Common myeloid progenitor, CD34-positive (primary cell): ENCODE measurements at places on chromosomes 5 and 9.

DNA sequence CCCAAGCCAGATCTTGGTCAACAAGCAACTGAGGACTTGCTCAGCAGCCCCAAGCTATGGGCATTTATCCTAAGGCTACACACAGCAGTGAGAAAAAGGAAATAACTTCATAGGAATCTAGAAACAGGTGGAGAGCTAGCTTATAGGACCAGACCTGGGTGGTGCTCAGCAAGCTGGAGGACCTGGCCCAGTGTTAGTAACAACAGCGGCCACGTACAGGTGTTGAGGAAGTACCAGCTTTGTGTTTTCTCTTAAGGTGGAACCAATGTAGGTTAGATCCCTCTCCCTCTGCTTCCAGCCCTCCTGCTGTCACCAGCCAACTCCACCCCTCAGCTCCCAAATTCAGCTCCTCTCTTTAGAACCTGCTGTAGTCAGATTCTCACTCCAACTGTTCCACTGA lies 43.4 kb downstream of the IRF1 start:
- DNase-seq, result no peak

GRCh38 chr5:148740079-148740858 lies 85.9 kb upstream of the HTR4 start:
- no peak for DNase-seq

- DNase-seq, result no peak
Observed at GRCh38 chr9:34451545-34451944, 6.8 kb downstream of the FAM219A start.

- DNase-seq, result peak; percentile 6
Observed at GRCh38 chr9:95724253-95724991, 151.1 kb upstream of the ERCC6L2 start.

GRCh38 chr5:9439531-9440292 lies 106.2 kb downstream of the SEMA5A start:
- DNase-seq, result no peak

DNA sequence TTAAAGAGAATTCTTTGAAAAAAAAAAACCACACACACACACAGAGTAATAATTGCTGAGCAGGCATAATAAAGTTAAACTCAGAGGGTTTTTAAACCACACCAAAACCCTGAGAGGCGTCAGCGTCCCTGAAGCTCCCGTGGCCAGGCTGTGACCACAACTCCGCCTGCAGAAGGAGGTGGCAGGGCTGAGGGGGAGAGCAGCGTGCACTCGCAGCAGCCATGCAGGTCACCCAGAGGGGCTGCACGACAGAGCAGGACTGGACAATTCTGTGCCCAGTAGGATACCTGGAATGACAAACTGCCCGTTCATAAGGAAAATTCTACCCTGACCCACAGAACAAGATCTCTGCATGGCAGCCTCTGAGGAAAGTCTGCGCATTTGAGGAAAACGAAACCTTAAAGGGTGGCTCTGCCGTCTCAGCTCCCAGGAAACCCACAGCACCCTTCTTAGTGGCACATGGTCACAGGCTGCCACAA lies 44.0 kb downstream of the ROR2 start:
- peak; percentile 86 for DNase-seq

GRCh38 chr5:179679014-179679674 lies 1.7 kb downstream of the CBY3 start:
- peak; percentile 71 for DNase-seq

DNA sequence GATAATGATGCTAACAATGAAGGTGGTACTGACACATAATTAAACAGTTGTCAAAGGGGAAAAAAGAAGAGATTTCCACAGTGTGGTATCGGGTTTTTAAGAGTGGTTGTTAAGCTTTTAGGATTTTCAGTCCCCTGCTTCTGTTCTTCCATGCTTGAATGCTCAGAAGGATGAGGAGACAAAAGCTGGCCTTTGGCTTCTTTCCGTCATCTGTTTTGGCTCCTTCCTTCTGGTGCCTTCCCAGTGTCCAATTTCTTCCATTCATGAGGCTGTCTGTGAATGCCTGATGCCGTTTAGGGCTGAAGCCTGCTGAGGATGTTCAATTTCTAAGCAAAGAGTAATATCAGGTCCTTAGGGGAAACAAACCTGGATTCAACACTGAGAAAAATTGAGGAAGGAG lies 179.6 kb upstream of the GLRA1 start:
- DNase-seq, result no peak
